ENCODE measurements at places on chromosomes 4 and X.

DNA sequence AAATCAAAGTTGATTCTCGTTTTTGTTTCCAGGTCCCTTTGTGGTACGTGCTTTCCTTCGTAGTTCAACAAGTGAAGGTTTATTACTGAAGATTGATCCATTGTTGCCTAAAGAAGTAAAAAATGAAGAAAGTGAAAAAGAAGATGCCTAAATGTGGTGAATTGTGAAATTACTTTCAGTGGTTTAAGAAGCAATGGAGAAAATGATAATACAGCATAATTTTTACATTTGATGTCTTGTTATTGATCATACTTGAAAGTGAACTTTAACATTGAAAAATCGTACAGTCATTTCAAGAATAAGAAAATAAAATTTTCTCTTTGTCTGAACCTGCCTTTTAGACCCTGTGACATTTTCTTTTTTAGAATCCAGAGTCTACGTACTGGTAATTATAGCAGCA lies 89.8 kb downstream of the MRPL1 start:
- DNase-seq = no peak

GRCh38 chr4:21415728-21416127 lies 532.8 kb downstream of the KCNIP4 start:
- no peak for DNase-seq

GRCh38 chrX:133587818-133588217 lies 172.5 kb upstream of the GPC4 start:
- DNase-seq = no peak

- no peak for DNase-seq
Measured at GRCh38 chrX:10395643-10396042, 224.7 kb downstream of the MID1 start.

DNA sequence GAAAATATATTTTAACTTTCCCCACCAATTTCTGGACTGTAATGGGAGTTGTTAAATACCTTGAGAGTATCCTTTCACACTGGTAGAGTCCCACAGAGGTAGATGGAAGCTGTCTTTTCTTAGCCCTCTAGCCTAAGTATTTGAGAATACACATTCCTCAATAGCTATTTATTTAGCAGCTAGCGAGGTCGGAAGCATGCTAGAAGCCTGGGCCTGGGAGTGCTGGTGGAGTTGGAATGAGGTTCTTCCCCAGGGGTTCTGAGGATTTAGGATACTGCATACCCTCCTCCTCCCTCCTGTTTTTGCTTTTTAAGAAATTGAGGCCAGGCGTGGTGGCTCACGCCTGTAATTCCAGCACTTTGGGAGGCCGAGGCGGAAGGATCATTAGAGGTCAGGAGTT lies 999 bp upstream of the KLHL15 start:
- DNase-seq = no peak

DNA sequence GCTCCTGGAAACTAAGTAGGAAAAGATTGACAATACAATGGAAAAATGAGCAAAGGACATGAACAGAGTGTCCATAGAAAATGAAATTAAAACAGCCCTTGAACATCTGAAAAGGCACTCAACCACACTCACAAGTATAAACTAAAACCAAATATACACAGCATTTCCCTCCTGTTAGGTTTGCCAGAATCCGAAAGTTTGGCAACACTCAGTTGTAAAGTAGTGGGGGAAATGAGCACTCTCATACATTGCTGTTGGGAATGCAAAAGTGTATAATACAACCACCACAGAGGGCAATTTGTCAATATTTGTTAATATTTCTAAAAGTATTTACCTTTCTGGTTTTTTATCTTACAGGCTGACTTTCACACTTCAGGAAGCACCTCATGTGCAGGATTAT lies 84.2 kb upstream of the TMEM164 start:
- DNase-seq = no peak

- no peak for DNase-seq
Measured at GRCh38 chr4:158741326-158742021, 18.3 kb upstream of the PPID start.

DNA sequence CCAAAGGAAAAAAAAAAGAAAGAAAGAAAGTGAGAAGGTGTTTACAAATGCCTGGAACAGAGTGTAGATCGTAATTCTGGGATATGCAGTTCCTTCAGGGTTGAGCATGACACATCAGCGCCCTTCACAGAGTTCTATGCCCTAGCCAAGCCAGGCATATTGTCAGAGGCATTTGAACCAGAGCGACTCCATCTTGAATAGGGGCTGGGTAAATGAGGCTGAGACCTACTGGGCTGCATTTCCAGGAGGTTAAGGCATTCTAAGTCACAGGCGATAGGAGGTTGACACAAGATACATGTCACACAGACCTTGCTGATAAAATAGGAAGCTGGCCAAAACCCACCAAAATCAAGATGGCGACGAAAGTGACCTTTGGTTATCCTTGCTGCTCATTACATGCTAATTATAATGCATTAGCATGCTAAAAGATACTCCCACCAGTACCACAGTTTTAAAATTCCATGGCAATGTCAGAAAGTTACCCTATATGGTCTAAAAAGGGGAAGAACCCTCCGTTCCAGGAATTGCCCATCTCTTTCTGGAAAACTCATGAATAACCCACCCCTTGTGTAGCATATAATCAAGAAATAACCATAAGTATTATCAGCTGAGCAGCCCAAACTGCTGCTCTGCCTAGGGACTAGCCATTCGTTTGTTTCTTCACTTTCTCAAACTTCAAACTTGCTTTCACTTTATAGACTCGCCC lies 23.5 kb upstream of the LRBA start:
- DNase-seq = no peak

- no peak for DNase-seq
Measured at GRCh38 chr4:147088146-147088545, 142.5 kb upstream of the TTC29 start.

DNA sequence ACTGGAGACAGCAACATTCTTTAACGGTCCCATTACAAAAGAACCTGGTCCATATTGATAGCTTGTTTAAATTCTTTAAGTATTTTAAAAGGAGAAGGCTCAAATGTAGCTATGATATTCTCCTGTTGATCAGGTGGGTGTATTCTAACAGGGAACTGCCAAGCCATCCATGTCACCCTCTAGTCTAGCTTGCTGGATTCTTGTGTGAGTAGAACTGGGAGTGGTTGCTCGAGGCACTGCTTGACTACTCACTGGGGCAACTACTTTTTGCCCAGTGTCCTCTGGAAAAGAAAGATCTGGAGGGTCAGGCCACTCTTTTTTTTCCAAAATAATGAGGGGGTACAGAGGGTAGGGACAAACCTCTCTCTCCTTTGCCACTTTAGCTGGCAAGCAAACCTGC lies 155.1 kb downstream of the ZNF518B start:
- no peak for DNase-seq

GRCh38 chr4:189784651-189785050 lies 156.0 kb upstream of the FRG1 start:
- no peak for DNase-seq

- no peak for DNase-seq
Measured at GRCh38 chrX:108438110-108438623, at the start of gene COL4A6. Gene COL4A6, minus strand, starts transcription at chrX:108438422. Its CDS starts 226 bp downstream, at chrX:108438196.

DNA sequence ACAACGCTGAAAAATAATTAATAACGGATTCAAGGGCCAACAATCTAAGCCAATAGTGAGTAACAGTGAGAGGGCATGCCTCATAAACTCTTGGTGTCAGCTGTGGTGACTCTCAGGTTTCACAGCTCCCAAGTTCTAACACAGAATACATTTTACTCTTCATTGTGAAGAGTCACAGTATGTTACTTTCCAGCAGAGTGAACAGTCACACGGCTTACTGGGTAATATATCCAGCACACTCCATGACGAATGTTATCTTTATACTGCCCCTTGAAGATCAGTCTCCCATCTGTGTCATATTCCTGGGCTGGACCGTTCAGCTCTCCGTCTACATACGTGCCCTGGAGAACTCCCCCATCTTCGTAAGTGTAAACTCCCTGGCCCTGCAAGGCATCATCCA lies 23.1 kb downstream of the SETD7 start:
- DNase-seq = no peak

GRCh38 chr4:52107745-52108144 lies 56.6 kb downstream of the SPATA18 start:
- no peak for DNase-seq

GRCh38 chrX:129908636-129909035 lies 2.7 kb downstream of the UTP14A start:
- DNase-seq = no peak

GRCh38 chr4:187962926-187963325 lies 32.6 kb upstream of the ZFP42 start:
- DNase-seq = no peak

- DNase-seq = no peak
Measured at GRCh38 chrX:47620303-47620685, 637 bp upstream of the SYN1 start.

DNA sequence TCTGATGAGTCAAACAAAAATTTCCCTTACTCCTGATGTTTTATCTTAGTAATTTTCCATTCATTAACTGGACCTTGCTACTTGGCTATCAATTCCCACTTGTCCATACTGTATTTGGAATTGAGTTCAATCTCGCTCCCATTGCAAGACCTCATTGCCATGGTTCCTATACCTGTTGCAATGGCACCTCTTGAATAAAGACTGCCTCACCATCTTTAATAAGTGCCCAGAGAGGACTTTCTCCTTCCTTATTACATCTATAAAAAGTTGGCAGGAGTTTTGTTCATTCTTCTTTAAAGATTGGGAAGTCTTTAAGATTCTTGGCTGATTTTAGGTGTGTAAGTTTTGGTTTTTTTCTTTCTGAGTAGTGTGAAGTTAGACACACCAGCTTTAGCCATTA lies 397.4 kb downstream of the SPOCK3 start:
- DNase-seq = no peak

DNA sequence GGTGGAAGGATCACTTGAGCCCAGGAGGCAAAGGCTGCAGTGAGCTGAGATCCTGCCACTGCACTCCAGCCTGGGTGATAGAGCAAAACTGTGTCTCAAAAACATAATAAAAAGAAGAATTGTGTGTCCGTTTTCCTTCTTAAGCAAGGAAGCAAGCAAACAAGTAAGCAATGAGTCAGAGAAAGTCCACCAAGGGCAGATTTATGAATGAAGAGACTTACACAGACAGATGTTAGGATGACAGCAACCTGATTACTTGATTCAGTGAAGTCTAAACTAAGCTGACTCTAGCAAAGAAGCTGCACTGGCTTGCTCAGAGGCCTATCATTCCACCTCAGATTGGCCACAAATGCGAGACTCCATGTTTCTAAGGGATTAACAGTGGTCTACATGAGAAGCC lies 34.1 kb upstream of the SCML1 start:
- no peak for DNase-seq

- DNase-seq = no peak
Measured at GRCh38 chr4:77025643-77026321, 50.0 kb downstream of the CCNI start.

- no peak for DNase-seq
Measured at GRCh38 chrX:22037911-22038537, 5.9 kb downstream of the PHEX start.

DNA sequence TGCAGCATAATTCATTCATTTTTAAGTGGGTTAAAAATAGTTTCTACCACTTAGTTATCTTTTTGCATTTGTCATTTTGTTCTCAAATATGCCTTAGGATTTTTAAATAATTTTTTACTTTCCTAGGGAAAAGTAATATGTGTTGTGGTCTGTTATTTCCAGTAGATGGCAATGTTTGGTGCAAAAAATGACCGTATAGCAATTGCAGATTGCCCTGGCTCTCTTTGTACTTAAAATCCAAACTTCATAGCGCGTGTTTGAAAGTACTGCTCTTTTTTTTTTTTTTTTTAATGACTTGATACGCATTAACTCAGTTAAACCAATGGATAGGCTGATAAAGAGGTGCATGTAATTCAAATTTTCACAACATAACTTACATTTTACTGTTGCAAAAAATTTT lies 74.4 kb upstream of the RBMX start:
- no peak for DNase-seq

- peak; percentile 75 for DNase-seq
Measured at GRCh38 chrX:3244203-3244743, 102.2 kb downstream of the MXRA5 start.

- no peak for DNase-seq
Measured at GRCh38 chr4:1815096-1815996, 22.3 kb downstream of the FGFR3 start.

DNA sequence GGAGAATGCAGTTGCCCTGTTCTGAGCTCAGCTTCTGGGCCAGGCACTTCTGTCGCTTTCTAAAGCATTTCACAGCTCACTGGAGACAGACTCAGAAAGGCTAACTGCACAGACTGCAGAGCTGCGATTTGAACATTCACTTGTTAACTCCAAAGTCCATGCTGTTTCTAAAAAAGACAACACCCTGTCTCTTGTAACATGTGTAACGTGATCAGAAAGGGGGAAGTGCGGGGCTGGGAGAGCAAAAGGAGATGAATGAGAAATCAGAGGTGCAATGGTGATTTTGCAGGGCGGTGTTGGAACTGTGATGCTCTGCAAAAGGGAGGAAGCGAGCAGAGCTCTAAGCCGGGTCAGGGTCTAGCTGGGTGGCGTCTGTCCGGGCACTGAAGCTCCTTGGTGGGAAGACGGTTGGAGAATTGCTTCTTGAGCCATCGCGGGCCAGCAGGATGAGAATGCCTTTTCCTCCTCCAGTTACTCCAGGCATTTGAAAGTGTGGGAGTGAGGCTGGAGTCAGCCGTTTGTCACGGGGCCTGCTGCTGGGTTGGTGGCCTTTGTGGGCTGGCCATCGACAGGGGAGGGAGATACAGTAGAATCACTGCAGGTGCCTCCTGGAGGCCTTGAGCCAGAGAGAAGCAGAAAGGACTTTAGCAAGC lies 20.3 kb downstream of the TBC1D14 start:
- DNase-seq = no peak

- no peak for DNase-seq
Measured at GRCh38 chrX:118627084-118627758, 100.2 kb upstream of the IL13RA1 start.

DNA sequence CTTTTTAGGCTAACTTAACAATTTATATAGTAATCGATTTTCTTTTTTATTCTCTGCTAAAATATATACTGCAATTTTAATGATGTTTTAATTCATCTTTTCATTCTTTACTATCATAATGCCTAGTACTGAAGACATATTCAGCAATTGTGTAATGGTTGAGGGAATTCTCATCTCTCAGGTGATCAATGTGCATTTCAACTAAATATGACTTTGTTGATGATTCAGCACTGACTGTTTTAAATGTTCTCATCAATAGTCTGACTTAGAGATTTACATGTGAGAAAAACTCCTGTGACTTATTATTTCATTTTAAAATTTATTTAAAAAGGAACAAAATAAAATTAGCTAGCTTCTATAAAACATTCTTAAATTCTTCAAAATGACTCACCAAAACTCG lies 1450.3 kb downstream of the STIM2 start:
- no peak for DNase-seq

GRCh38 chrX:34848281-34848680 lies 94.3 kb upstream of the FAM47B start:
- no peak for DNase-seq

- no peak for DNase-seq
Measured at GRCh38 chr4:3712936-3713335, 53.2 kb upstream of the ADRA2C start.

- DNase-seq = no peak
Measured at GRCh38 chr4:57187246-57187645, 77.1 kb upstream of the IGFBP7 start.

GRCh38 chr4:185183622-185184281 lies 20.0 kb downstream of the CFAP97 start:
- peak; percentile 60 for DNase-seq

All from NCI-H226 (cell line).